ENCODE measurements at places on chromosomes 2 and 18.
A peak's percentile ranks its signal among the peaks of the same experiment; 100 is the strongest.

DNA sequence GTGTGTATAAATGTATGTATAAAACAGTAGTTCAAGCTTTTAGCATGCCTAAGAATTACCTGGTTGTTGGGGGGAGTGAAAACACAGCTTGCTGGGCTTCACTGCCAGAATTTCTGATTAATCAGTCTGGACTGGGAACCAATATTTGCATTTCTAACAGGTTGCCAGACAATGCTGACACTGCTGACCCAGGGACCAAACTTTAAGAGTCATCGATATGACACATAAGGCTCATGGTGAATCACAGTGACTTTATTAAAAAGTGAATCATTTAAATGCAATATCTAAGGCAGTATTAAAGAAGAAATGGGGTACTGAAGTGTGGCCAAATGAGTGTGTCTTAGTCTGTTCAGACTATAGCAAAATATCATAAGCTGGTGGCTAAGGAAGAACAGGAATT, 195.9 kb upstream of the DTNA start:
- DNase-seq: no peak

GRCh38 chr18:65336411-65336810, 414.4 kb upstream of the CDH7 start:
- no peak for DNase-seq

GRCh38 chr18:74436158-74436769, 20.8 kb downstream of the DIPK1C start:
- no peak for DNase-seq

DNA sequence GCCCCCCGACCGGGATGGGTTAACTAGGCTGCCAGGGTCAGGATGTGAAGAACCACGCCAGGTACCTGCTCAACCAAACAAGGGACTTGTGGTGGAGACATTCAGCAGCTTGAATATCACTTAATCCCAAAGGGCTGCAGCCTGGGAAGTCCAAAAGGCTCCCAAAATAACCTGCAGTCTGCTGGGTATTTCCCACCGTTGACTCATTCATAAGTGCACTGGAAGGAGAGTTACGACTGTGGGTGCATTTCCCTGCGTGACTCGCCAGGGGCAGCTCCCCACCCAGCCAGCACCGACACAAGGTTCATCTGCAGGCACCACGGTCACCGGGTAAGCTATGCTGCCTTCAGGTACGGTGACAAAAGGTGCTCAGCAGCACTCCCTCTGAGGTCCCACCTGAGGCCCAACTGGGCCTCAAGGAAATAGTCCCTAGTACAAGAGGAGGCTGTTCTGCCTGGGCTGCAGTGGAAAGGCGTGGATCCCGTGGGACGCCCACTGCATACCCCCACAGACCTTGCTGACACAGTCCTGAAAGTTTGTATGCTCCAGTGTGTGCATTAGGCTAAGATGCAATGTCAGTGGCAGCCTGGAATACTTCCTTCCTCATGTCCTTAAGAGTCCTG, 86.5 kb downstream of the UXS1 start:
- DNase-seq: no peak

DNA sequence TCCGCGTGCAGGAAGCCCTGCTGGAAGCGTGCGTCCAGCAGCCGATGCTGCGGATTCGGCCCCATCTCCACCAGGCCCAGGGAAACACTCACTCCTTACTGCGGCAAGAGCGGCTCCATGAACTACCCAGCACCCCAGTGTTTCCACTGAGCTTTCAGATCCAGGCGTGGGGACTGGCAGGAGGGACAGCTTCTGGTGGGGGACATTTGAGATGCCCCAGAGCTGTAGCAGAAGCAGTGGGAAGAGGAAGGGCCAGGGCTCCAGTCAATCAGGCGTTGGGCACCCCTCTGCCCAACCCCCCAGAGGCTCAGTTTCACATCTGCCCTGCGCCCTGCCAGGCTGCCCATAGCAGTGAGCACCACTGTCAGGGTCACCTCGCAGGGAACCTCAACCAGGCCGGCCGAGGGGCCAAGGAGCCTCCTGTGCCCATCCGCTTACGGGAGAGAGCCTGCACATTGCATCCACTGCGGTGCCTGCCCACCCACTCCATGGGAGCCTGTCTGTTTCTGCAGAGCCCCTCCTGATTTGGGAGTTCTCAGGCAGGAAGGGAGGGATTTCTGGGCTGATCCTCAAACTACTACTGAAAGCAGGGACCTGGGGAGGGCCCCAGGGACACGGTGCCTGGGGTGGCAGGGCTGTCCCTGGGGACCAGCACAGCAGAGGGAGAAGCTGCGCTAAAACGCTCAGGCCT, 4.6 kb downstream of the AGXT start:
- no peak for DNase-seq

- no peak for DNase-seq
Measured at GRCh38 chr18:34965566-34965965, 75.6 kb upstream of the MAPRE2 start.

GRCh38 chr18:25705650-25706049, 353.7 kb upstream of the ZNF521 start:
- DNase-seq: no peak

DNA sequence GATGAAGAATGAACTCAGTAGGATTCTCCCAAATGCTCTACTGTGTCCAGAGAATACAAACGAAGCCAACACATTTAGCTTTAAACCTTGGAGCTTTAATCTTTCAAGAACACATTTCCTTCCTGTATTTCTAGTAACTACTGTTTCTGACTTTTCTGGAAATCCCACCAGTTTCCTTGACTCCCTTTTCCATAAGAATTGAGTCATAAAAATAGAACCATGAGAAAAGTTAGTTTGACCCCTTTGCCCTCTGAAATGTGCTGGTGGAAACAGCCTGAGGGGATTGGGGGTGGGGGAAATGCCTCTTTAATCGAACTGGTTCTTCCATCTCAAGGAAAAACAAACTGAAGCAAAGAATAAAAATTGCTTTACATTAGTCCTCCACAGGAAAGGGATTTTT, 123.9 kb downstream of the TMEM17 start:
- no peak for DNase-seq

DNA sequence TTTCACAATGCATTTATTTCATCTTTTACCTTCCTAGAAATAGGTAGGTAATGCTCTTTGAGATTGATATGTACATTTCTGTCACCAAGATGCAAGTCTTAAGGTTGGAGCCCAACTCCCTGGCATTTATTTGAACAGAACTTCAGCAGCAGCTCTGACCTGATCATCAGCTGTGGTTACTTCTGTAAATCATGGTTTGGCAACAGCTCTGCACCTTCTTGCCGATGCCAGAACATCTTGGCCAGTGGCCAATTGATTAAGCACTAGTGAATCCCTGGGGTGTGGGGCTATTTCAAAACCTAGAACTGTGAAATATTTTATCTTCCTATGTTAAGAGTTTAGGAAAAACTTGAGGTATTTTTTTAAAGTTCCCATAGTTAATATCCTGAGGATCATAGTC, 124.8 kb upstream of the NYAP2 start:
- DNase-seq: no peak

GRCh38 chr2:130371723-130372054, 15.8 kb downstream of the PTPN18 start:
- no peak for DNase-seq

DNA sequence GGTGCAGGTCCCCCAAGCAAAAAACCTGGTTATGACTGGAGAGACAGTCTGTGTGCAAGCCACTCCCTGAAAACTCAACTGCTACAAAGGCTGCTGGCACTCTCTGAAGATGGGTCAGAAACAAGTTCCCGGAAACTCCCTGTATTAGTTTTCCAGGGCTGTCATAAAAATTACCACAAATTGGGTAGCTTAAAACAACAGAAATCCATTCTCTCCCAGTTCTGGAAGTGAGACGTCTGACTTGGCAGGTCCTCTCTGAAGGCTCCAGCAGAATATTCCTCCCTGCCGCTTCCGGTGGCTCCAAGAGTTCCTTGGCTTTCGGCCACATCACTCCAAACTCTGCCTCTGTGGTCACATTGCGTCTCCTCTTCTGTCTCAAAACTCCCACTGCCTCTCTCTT, 30.1 kb upstream of the SERPINE2 start:
- no peak for DNase-seq

- DNase-seq: no peak
Measured at GRCh38 chr2:68726608-68727367, 7.8 kb upstream of the ARHGAP25 start.

DNA sequence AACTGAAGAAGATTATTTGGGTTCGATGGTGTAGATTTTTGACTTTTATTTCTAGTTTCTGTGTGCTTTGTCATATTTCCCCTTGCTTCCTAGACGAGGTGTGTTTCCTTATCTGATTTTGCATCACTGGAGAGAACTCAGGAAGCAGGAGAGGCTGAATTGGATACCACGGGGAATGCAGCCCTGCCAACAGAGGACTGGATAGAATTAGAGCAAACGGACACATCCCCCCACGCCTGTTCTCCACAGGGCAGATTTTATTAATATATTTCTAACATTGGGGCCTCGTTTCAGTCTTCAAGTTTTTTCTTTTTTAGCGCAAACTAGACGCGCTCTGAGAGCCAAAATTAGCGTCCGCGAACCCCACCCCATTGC, 678 bp upstream of the VAPA start:
- DNase-seq: no peak

- no peak for DNase-seq
Measured at GRCh38 chr2:150976604-150977003, 285.1 kb downstream of the RBM43 start.

DNA sequence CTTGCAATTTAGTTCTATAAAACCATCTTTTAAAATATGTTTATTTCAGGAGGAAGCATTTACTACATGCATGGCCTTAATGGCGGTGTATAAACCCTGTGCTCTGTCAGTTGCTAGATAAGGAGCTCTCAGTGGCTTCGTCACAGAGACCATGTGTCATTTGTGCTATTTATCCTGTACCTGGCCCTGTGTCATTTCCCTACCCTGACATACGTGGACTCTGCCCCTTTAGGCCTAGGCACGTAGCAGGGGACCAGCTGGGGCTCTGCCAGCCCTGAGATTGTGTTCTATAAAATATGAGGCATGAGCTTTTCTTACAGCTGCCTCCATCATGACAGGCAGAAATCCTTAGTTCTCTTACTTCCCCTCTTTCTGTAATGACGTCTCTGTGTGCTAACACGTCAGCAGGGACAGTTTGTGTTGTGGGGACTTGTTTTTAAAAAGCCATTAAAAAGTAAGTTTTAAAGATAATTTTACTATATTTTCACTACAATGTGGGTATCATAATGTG, 88.0 kb downstream of the ITGB1BP1 start:
- DNase-seq: no peak

DNA sequence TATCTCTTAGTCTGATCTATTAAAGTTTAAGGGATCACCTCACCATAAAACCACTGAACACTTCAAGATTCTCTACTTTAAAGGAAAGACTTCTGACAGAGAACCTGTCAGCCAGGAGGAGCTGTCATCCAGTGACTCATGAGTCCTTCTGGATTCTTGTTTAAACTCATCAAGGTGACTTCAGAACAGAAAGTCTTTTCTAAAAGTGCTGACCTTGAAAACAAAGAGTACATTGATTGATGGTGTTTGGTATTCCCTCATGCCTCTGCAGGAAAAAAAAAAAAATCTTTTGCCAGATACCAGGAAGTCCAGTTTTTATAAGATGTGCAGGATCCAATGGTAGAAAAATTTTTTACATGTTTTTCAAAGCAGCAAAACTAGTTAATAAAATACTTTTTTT, 12.3 kb downstream of the DSG2 start:
- no peak for DNase-seq

DNA sequence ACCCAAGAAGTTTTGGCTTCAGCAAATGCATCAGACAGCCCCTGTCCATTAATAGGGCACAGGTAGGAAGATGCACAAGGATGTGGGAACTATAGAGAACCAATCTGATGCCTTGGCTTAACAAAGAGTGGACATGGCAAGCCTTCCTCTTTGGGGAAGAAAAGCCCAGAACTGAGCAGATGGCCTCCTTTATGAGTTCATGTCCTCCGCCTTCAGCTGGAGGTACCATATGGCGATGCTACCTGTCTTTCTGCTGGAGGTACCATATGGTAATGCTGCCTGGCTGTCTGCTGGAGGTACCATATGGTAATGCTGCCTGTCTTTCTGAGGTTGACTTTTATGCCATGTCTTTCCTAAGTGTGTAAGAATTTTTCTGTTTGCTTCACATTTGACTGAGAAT, 6.0 kb downstream of the RETREG2 start:
- no peak for DNase-seq

- peak; percentile 72 for DNase-seq
Measured at GRCh38 chr2:223613017-223613950, 11.1 kb upstream of the SCG2 start.

- DNase-seq: no peak
Measured at GRCh38 chr2:65714866-65715265, 282.5 kb upstream of the SPRED2 start.

GRCh38 chr18:13527730-13528129, 198.6 kb downstream of the FAM210A start:
- no peak for DNase-seq
